ENCODE measurements at places on chromosomes 4 and X. TPM values are rescaled to one million over a fixed set of nuclear protein-coding genes. Genes with fewer than 3 reads are reported as not detected.
A peak's percentile ranks its signal among the peaks of the same experiment; 100 is the strongest.

- no peaks in the 10 kb centered on the region for H3K27me3 ChIP-seq
- no peaks in the 10 kb centered on the region for H3K36me3 ChIP-seq
- H3K4me3 ChIP-seq, result no peak overlapping the region
Measured at GRCh38 chr4:152106781-152107321, 346.0 kb upstream of the GATB start.

DNA sequence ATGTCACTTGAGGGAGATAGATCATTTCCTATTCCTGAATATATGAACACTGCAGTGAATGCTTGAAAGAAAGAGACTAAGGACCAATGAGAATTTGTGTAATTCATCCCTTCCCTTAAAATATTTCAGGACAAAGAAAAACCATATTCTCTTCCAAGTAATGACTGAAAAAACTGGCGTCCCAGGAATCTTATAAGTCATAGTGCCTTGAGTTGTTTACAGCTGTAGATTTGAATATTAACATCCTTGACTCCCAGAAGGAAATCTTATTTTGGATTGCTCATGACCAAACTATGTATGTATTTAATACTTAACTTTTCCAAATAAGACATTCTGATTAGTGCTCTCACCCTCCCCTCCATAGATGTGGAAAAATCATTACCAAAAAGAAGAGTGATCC, 55.5 kb downstream of the CLDN22 start:
- H3K27ac ChIP-seq, result no peak overlapping the region
- DNase-seq, result no peak
- no peak overlapping the region for H3K4me3 ChIP-seq
- H3K36me3 ChIP-seq, result no peaks in the 10 kb centered on the region
- peaks cover 10% of the 10 kb centered on the region for H3K4me1 ChIP-seq
- no peaks in the 10 kb centered on the region for H3K27me3 ChIP-seq

DNA sequence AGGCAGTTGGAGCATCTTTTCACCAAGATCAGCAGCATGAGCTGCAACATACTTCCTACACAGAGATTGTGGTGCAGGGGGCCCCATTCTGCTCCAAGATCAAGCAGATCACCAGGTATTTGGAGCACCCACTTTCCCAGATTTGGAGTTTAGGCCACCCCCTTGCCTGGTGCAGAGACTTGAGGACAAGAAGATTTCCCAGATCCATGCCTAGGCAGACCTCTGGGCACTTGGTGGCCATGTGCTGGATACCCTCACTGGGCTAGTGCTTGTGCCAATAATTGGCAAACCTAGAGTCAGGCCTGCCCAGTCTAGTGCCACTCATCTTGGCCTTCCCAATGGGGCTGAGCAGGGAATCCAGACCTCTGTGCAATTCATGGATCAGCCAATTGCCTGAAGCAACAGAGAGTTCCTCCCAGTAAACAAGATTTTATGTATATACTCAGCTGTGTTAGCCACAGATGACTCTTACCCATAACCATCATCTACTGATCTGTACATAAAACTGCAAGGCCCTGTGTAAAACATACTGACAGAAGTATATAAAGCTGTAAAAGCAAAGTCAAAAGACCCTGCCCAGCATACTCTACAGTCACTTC, 228.4 kb upstream of the EMCN start:
- no peak overlapping the region for H3K4me3 ChIP-seq
- no peak for DNase-seq
- no peaks in the 10 kb centered on the region for H3K36me3 ChIP-seq
- H3K4me1 ChIP-seq, result no peaks in the 10 kb centered on the region
- no peak overlapping the region for H3K27ac ChIP-seq

- H3K36me3 ChIP-seq, result no peaks in the 10 kb centered on the region
- H3K27ac ChIP-seq, result no peak overlapping the region
- H3K4me3 ChIP-seq, result no peak overlapping the region
- H3K4me1 ChIP-seq, result no peaks in the 10 kb centered on the region
- H3K27me3 ChIP-seq, result no peaks in the 10 kb centered on the region
Measured at GRCh38 chr4:41146196-41146595, 68.1 kb downstream of the APBB2 start.

GRCh38 chrX:48493890-48494364, 14.9 kb upstream of the PORCN start:
- no peak overlapping the region for H3K27ac ChIP-seq
- peaks cover 4% of the 10 kb centered on the region for H3K4me1 ChIP-seq
- no peaks in the 10 kb centered on the region for H3K36me3 ChIP-seq
- DNase-seq, result peak; percentile 12
- no peak overlapping the region for H3K4me3 ChIP-seq

- H3K36me3 ChIP-seq, result no peaks in the 10 kb centered on the region
- no peak for DNase-seq
- peaks cover 17% of the 10 kb centered on the region for H3K27me3 ChIP-seq
- H3K27ac ChIP-seq, result no peak overlapping the region
Measured at GRCh38 chrX:150465881-150466775, 102.3 kb upstream of the MTM1 start.

DNA sequence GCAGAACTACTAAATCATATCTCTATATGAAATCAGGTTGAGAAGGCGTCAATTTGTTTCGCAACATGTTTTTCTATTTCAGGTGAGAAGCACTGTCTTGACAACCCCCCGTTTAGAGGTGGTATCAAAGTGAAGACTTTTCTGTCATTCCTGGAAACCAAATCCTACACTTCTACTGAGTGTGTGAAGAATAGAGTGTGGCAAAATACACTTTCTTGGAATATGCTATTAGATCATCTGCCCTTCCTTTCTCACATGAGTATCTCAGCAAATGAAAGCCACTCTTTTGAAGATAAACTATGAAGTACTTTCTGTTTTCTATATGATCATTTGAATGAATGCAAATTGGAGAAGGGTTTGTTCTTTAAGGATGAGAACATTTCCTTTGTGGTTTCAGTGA, 174.0 kb upstream of the FMR1 start:
- peak overlapping the region; percentile 80 for H3K27ac ChIP-seq
- H3K4me3 ChIP-seq, result peak overlapping the region; percentile 78
- no peak for DNase-seq
- H3K36me3 ChIP-seq, result no peaks in the 10 kb centered on the region
- peaks cover 21% of the 10 kb centered on the region for H3K4me1 ChIP-seq

GRCh38 chr4:101958547-101958946, 168.0 kb downstream of the BANK1 start:
- peaks cover 10% of the 10 kb centered on the region for H3K27me3 ChIP-seq
- no peak overlapping the region for H3K4me3 ChIP-seq
- no peak overlapping the region for H3K27ac ChIP-seq
- H3K36me3 ChIP-seq, result no peaks in the 10 kb centered on the region
- no peaks in the 10 kb centered on the region for H3K4me1 ChIP-seq
- no peak for DNase-seq

DNA sequence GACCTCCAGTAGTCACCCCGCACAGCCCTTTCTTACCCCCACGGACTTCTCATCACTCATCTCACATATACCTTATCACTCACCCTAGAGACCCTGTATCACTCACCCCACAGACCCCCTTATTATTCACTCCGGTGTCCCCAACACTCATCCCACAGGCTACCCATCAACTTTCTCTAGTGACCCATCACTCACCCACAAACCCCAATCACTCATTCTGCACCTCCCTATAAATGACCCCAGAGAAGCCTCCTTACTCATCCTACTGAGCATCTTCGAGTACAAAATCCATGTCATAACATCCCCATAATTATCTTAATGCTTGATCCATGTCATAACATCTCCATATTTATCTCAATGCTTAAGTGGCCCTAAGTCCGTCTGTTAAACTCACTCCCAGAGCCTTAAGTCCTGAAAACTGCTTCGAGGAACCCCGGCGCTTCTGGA, 934 bp downstream of the ZNF41 start:
- H3K4me1 ChIP-seq, result peaks cover 53% of the 10 kb centered on the region
- DNase-seq, result peak; percentile 38
- peak overlapping the region; percentile 88 for H3K4me3 ChIP-seq
- H3K27ac ChIP-seq, result peak overlapping the region; percentile 73

GRCh38 chr4:185742766-185743165, 69.2 kb downstream of the SORBS2 start:
- H3K4me3 ChIP-seq, result no peak overlapping the region
- DNase-seq, result no peak
- no peaks in the 10 kb centered on the region for H3K27me3 ChIP-seq
- H3K36me3 ChIP-seq, result no peaks in the 10 kb centered on the region

- no peak for DNase-seq
- no peak overlapping the region for H3K4me3 ChIP-seq
- H3K36me3 ChIP-seq, result no peaks in the 10 kb centered on the region
- H3K27me3 ChIP-seq, result no peaks in the 10 kb centered on the region
Measured at GRCh38 chrX:27229721-27230120, 233.4 kb downstream of the PPP4R3C start.

DNA sequence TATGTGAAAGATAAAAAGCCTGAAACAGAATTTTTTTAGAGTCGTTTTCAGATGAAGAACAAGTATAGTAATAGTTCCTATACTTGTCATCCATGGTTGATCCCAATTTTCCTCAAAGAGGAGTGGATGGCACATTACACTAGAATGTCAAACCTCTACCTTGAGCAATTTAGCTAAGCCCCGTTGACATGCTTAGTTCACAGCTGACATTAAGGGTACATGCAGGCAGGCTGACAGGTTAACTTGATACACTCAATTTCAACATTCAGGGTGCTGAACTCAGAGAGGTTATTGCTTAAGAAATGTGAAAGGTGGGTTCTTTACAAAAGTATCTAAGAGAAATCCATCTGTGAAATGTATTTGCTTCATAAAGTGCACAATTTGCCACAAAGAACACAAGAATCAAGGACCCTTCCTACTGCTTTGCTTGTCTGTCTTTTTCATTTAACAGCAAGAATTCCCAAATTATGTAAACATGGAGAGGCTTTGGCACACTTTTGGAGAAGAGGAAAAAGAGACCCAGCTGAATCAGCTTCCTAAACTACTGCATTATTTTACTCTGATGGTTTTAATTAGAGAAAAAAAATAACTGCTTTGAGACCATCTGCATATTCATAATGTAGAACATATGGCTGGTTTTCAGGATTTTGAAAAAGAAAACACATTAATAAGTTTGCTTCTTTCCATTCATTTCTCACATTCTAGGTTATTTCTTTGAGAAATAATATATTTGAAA, 122.5 kb upstream of the DDIT4L start:
- no peak overlapping the region for H3K4me3 ChIP-seq
- no peaks in the 10 kb centered on the region for H3K27me3 ChIP-seq
- no peak for DNase-seq
- no peak overlapping the region for H3K27ac ChIP-seq

GRCh38 chr4:48706736-48707135, 73.3 kb downstream of the FRYL start:
- H3K36me3 ChIP-seq, result peaks cover 2% of the 10 kb centered on the region
- no peak overlapping the region for H3K27ac ChIP-seq
- H3K4me1 ChIP-seq, result peaks cover 24% of the 10 kb centered on the region
- no peak for DNase-seq
- no peaks in the 10 kb centered on the region for H3K27me3 ChIP-seq

GRCh38 chr4:143336781-143337599, at the start of gene GAB1:
GAB1 (plus strand) TSS chr4:143336876; CDS start chr4:143337189, 313 bp downstream.
- peaks cover 2% of the 10 kb centered on the region for H3K36me3 ChIP-seq
- H3K27ac ChIP-seq, result no peak within 1 kb of the TSS
- peaks cover 51% of the 10 kb centered on the region for H3K27me3 ChIP-seq
- H3K4me1 ChIP-seq, result peaks cover 5% of the 10 kb centered on the region
- DNase-seq, result peak; percentile 65

- no peaks in the 10 kb centered on the region for H3K36me3 ChIP-seq
- no peaks in the 10 kb centered on the region for H3K27me3 ChIP-seq
- H3K4me3 ChIP-seq, result no peak overlapping the region
Measured at GRCh38 chr4:151888367-151888866, 127.6 kb upstream of the GATB start.

GRCh38 chr4:74284053-74284452, 24.2 kb upstream of the EPGN start:
- H3K27me3 ChIP-seq, result no peaks in the 10 kb centered on the region
- H3K36me3 ChIP-seq, result no peaks in the 10 kb centered on the region
- no peaks in the 10 kb centered on the region for H3K4me1 ChIP-seq
- no peak overlapping the region for H3K4me3 ChIP-seq
- H3K27ac ChIP-seq, result no peak overlapping the region

- no peaks in the 10 kb centered on the region for H3K4me1 ChIP-seq
- H3K27me3 ChIP-seq, result no peaks in the 10 kb centered on the region
- no peak overlapping the region for H3K4me3 ChIP-seq
- no peaks in the 10 kb centered on the region for H3K36me3 ChIP-seq
- no peak overlapping the region for H3K27ac ChIP-seq
Measured at GRCh38 chr4:37538931-37539330, 147.2 kb downstream of the RELL1 start.

- H3K4me1 ChIP-seq, result no peaks in the 10 kb centered on the region
- H3K27me3 ChIP-seq, result no peaks in the 10 kb centered on the region
- H3K36me3 ChIP-seq, result no peaks in the 10 kb centered on the region
- H3K4me3 ChIP-seq, result no peak overlapping the region
- H3K27ac ChIP-seq, result no peak overlapping the region
Measured at GRCh38 chr4:7226439-7226838, 34.1 kb downstream of the SORCS2 start.

DNA sequence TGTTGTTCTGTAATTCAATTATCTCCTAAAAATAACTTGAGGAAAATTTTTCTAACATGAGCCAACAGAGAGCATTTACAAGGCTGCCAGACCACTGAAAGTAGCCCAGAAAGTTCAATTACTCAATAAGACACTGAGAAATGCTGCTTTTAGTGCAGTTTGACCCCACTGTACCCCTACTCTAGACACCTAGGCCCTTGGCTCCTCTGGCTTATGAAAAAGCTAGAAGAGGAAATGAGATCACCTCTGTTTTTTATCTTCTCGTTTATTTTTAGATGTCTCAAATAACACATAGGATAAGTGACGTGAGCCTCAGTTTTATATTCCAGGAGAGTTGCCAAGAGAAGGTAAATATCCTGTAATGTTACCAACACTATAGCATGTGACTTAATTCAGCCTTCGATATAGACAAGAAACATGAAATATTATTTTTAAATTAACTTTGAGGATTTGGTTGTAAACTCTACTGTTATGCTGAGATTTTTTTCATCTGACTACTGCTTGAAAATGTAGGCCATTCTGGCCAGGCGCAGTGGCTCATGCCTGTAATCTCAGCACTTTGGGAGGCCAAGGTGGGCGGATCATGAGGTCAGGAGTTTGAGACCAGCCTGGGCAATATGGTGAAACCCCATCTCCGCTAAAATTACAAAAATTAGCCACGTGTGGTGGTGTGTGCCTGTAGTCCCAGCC, 24.4 kb downstream of the TNIP3 start:
- peak overlapping the region; percentile 10 for H3K4me3 ChIP-seq
- peaks cover 65% of the 10 kb centered on the region for H3K4me1 ChIP-seq
- DNase-seq, result no peak
- peaks cover 1% of the 10 kb centered on the region for H3K36me3 ChIP-seq
- H3K27ac ChIP-seq, result peak overlapping the region; percentile 85

NXF2B gene
- not detected for total RNA-seq

ATP1B4 gene
- total RNA-seq, result not detected

TMPRSS11D gene
- not detected for total RNA-seq

ITM2A gene
- total RNA-seq, result 67.6 TPM

TBX22 gene
- total RNA-seq, result not detected

HTN3 gene
- total RNA-seq, result not detected

SYTL4 gene
- not detected for total RNA-seq

SAGE1 gene
- not detected for total RNA-seq

Measured in activated T-cell treated with anti-CD3 and anti-CD28 coated beads, Interleukin-2, amount 50 U/mL, for 72 hours (primary cell).